Fibroblast of lung (primary cell): ENCODE measurements at places on chromosomes 5 and 9.
A peak's percentile ranks its signal among the peaks of the same experiment; 100 is the strongest.

- no peak for DNase-seq
Observed at GRCh38 chr9:127250896-127251391, 13.6 kb upstream of the GARNL3 start.

DNA sequence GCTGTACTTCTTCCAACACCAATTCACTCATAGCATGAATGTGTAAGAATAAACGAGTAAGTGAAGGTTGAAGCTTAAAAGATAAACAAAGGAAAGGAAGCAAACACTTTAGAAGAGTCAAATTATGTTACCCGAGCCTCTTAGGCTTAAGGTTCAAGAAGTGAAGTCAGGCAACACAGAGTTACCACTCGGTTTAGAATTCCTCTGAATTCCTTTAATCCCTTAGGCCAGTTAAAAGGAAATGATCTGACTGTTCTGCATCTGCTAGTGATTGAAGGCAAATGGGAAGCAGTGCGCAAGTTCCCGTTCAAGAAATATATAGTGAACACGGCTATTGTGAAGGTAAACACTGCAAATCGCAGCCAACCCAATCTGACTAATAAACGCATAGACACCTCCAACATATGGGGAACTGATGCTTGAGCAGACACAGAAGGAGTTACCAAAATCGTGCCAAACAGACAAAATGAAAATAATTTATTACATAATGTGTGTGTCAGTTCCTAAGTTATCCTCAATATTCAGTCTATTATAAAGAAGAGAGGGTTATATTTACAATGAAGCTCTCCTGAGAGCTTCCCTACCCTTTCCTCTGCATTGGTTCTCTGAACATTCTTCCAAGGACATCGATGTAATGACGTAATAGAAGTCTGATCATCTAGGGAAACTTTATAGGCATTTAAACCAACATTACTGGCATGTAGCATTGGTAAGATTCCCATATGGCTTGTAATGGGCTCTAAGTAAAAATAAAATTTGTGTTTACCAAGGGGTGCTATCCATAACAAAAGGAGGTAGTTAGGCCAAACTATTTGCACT lies 837.1 kb upstream of the ZNF608 start:
- peak; percentile 30 for DNase-seq

GRCh38 chr9:7592321-7593316 lies 207.0 kb downstream of the DMAC1 start:
- DNase-seq = no peak

GRCh38 chr5:142820447-142820846 lies 50.3 kb downstream of the ARHGAP26 start:
- no peak for DNase-seq

DNA sequence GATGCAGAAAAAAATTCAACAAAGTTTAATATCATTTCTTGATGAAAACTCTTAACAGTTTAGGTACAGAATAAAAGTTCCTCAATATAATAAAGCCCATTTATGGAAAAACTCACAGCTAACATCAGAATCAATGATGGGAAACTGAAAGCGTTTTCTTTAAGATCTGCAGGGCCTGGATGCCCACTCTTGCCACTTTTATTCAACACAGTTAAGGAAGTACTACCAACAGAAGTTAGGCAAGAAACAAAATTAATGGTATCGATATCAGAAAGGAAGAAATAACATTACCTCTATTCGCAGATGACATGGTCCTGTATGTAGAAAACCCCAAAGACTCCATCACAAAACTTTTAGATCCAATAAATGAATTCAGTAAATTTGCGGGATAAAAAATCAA lies 542.4 kb upstream of the RGMB start:
- DNase-seq = no peak

- no peak for DNase-seq
Observed at GRCh38 chr9:130194378-130194932, 22.3 kb downstream of the NCS1 start.

DNA sequence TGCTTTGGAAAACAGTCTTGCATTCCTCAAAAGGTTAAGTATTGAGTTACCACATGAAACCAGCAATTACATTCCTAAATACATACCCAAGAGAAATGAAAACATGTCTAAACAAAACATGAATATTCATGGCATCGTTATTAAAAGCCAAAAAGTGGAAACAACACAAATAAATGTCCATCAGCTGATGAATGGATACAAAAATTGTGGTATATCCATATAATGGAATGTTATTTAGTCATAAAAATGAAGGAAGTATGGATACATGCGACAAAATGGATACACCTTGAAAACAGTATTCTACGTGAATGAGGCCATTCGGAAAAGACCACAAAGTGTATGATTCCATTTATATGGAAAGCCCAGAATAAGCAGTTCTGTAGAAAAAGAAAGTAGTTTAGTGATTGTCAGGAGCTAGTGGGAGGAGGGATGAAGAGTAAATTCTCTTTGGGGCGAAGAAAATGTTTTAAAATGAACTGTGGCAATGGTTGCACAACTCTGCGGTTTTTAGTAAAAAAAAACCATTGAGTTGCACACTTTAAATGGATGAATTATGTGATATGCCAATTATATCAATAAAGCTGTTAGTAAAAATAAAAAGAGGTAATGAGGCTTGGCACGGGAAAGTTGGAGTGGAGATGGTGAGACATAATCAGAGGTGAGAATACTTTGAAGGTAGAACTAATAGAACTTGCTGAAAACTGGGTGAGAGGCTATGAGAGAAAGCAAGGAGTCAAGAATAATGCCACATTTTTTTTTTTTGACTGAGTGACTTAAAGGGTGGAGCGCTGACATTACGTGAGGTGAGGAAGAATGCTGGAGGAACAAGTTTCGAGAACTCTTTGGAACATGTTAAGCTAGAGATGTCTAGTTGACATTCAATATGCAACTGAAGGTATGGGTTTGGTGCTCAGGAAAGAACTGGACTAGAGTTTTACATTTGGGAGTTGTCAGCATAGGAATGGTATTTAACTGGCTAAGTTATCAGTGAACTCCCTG lies 194.9 kb upstream of the ZNF608 start:
- no peak for DNase-seq

DNA sequence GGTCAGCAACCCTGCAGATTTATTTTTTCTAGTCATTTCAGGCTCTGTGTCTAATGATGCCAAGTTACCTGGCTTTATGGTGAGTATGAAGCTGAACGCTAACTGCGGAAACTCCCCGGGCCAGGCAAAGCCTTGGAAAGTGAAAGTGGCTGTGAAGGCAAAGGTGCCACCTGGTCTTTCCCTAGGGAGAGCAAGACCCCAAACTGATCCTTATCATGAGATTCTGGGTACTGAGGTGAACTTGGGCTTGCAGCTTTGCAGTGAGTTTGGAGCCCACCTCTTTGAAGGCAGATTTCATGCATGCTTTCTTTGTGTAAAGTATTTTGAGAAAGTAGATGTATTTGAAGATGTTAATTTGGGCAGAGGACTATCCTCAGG lies 63.3 kb downstream of the CARTPT start:
- DNase-seq = no peak

GRCh38 chr9:16191191-16191590 lies 638.3 kb downstream of the CCDC171 start:
- peak; percentile 60 for DNase-seq

GRCh38 chr9:105026451-105026850 lies 98.5 kb upstream of the ABCA1 start:
- DNase-seq = peak; percentile 81

GRCh38 chr9:121768416-121769015 lies 117.1 kb downstream of the DAB2IP start:
- no peak for DNase-seq

- no peak for DNase-seq
Observed at GRCh38 chr5:10337107-10337506, 16.4 kb upstream of the MARCHF6 start.

GRCh38 chr5:169128679-169129078 lies 172.3 kb downstream of the SLIT3 start:
- no peak for DNase-seq

DNA sequence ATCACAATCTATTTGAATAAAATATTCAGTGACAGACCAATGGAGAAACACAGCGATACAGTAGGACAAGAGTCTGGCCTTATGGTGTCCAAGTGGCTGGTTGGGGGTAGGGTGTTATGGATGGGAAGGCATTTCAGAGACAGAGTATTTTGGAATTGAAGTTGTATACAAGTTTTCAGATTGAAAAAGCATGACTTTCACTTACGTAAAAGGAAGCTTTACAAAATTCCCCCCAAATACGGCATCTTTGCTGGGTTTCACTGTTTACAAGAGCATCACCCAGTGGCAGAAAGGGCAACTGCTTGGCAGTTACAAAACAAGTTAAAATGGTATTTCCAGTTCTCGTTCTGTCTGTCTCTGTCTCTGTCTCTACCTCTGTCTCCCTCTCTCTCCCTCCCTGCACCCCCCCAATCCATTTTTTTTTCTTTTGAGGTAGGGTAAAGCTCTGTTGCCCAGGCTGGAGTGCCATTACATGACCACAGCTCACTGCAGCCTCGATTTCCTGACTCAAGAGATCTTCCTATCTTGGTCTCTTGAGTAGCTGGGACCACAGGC lies 86.2 kb downstream of the PTPN3 start:
- DNase-seq = peak; percentile 81

DNA sequence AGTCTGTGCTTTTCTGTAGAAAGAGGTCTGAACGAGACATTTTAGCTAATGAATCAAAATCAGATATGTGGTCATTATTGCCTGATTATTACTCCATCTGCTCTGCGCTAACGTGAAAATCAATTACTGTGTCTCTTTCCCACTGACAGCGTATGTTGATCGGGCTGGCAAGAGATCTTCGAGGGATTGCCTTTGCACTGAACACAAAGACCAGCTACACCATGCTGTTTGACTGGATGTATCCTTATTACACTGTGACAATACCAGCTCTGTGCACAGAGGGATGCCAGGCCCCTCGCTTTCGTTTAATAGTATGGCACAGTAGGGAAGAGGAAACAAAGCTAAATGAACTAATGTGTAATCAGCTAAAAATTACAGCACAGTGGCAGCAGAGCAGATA lies 103.7 kb upstream of the TLX3 start:
- no peak for DNase-seq

- DNase-seq = peak; percentile 19
Observed at GRCh38 chr9:127741831-127742434, 6.8 kb upstream of the TOR2A start.

DNA sequence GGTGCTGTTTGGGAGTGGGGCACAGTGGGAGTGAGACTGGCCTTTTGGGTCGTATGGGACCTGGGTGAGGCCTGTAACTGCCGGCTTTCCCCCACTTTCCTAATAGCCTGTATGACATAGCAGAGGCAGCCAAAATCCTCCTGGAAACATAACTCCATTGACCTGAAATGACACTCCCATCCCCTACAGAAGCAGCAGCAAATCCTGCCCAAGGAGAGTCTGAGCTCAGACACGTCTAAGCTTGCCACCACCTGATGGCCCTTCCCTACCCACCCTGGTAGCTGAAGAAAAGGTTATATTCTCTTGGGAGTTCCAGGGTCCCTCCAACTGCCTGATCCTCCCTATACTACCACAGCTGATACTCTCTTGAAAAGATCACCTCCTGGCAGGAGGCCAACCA lies 179.8 kb upstream of the ARRDC3 start:
- no peak for DNase-seq

- DNase-seq = no peak
Observed at GRCh38 chr9:72537671-72538070, 16.3 kb downstream of the TMC1 start.

- DNase-seq = no peak
Observed at GRCh38 chr9:134413112-134413715, 87.0 kb downstream of the RXRA start.

DNA sequence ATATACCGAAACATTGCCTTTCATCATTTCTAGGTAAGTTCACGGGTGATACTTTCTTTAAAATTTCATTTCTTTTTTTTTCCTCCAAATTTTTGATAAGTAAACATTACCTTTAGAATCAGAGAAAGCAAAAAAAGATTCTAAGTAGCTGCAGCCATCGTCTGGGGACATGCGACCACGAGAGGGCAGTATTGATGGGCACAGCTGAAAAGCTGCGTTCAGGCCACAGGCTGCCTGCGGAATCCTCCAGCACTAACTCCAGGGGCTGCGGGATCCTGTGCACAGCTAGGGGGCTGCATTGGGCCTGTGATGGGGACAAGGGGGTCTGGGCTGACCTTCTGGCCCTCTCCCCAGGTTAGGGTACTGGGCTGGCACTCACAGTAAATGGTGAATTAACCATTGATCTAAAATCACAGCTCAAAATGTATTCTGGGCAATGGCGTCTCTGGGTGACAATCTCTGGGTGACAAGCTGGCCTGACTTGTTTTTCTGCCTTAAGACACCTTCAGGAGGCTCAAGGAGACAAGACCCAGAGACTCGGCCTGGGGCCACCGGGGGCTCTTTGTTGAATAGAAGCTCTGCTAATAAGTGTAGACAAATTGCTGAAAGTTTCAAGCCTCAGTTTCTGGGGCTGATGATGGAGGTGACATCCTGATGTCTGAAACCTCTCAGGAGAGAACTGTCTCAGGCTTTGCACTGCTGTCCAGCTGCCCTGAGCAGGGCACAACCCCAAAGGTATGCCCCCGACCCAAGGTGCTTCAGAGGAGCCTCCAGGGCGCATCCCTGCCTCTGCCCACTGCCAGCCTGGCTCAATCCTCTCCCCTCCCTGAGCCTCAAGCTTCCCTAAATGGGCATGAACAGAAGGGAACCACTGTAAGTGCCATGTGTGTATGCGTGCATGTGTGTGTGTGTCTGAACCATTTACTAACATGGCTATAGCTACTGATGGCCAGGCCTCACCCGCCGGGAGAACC lies 44.3 kb upstream of the SARDH start:
- peak; percentile 56 for DNase-seq

DNA sequence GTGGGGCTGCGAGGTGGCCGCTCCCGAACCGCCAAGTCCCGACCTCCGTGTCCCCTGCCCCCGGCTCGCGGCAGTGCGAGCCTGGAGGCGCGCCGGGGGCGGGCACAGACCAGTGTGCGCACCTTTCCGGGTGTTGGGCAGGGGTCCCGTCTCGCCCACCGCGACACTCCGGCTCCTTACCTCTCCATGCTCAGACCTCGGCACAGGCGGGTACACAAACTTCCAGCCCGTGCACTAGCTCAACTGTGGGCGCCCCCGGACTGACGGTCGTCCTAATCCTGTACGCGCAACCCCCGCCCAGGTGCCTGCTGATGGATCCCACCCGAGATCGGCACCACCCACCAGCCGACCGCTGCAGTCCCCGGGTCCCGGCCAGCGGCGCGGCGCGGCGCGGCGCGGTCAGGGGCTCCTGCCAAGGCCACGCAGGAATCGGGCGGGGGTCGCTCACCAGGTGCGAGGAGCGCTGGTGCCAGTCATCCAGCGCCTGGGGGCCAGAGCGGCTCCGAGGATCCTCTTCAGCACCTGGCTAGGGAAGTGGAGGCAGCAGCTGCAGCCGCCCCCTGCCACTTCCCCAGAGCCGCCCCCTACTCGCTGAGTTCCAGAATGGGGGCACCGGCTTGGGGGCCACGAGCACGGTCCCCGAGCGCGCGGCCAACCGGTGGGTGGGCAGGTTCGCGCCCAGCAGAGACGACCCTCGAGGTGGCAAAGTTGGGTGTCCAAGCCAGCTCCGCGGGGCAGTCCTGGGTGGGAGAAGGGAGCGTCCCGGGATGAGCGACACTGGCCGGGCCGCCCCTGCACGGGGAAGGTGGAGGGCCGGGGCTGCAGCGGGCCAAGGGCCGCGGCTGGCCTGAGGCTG lies 511 bp downstream of the SEMA5A start:
- DNase-seq = no peak

- no peak for DNase-seq
Observed at GRCh38 chr9:21479152-21479702, 2.9 kb downstream of the IFNE start.

GRCh38 chr5:32494827-32495226 lies 50.3 kb upstream of the ZFR start:
- DNase-seq = no peak

- no peak for DNase-seq
Observed at GRCh38 chr5:55364537-55365055, 56.8 kb downstream of the MTREX start.

GRCh38 chr9:88736136-88736637 lies 201.2 kb downstream of the NXNL2 start:
- DNase-seq = no peak

- peak; percentile 6 for DNase-seq
Observed at GRCh38 chr9:4792054-4792571, 631 bp upstream of the RCL1 start.
